Stimulated activated CD8-positive, alpha-beta memory T cell treated with anti-CD3 and anti-CD28 coated beads, Interleukin-7, amount 100 ng/mL, for 24 hours (primary cell): ENCODE measurements at places on chromosomes 4 and X.

DNA sequence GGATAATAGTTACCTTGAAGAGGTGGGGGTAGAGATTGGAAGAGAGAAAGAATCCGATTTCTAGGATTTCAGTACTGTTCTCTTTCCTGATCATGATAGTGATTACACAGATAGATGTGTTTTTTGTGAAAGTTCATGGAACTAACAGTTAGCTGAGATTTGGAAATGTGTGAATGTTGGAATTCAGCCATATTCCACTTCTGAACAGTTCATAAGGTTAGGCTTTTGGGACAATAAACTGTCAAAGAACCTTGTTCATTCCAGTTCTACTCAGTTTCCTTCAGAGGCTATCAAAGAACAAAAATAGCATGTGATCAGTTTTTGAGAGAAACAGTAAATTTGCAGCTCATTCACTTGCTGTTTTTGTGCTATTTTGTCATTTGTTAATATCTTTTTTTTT, 43.6 kb downstream of the RUFY3 start:
- no peak for DNase-seq

DNA sequence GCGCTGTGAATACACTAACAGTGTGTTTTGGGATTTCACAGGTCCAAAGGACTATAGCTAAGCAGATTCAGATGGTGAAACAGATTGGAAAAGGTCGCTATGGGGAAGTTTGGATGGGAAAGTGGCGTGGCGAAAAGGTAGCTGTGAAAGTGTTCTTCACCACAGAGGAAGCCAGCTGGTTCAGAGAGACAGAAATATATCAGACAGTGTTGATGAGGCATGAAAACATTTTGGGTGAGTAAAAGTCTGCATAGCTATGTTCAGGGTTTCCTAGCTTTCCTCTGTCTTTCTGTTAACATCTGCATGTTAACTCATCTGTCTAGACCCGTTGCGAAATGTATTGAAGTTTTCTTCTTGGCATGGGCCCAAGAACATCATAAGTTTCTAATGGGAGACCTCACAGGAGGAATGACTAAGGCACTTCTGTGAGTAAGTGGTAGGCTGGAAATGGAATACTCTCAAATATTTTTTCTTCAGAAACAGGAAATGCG, 372.1 kb downstream of the BMPR1B start:
- DNase-seq = no peak

DNA sequence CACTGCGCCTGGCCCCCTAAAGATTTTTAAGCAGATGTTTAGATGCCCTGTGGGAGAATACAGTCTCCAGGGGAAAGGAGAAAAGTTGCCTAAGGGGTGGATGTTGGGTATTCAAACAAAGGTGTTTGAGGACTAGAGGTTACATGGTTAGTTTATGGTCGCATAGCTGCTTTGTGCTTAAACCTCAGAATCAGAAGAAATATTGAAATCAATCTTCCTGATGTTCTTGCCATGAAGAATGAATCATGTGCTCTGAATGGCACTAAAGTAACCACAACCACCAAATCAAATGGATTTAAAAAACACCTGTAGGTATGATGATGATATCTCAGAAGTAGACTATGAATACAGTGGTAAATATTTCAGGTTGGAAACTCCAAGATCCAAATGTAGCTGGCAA, 42.7 kb upstream of the TEX13A start:
- no peak for DNase-seq

GRCh38 chrX:49925176-49925575, 2.8 kb downstream of the CLCN5 start:
- DNase-seq = no peak

DNA sequence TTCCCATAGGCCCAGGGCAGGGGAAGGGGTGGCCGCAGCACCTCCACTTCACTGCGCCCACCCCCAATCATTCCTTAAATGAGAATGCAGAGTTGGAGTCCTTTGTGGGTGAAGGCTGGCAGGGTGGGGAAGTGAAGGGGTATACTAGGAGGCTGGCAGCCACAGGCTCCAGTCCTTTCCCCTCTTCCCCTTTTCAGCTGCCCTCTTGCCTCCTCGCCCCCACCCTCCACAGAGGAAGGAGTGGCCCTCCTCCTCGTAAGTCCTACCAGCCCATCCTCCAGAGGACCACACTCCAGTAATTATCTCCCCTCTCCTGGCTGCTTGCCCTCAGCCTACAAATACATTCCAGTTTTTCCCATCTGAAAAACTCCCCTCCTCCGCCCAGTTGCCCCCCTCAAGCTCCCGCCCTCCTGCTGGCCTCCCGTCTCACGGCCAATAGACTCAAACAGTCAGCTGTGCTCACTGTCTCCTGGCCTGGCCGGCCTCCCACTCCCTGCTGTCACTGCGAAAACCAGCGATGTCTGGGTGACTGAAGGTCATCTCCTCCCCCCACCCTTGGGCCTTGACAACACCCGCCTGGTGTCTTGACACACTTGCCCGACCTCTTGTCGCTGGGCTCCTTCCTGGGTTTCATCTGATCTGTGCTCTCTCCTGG, 38.8 kb downstream of the EFNB1 start:
- DNase-seq = no peak

DNA sequence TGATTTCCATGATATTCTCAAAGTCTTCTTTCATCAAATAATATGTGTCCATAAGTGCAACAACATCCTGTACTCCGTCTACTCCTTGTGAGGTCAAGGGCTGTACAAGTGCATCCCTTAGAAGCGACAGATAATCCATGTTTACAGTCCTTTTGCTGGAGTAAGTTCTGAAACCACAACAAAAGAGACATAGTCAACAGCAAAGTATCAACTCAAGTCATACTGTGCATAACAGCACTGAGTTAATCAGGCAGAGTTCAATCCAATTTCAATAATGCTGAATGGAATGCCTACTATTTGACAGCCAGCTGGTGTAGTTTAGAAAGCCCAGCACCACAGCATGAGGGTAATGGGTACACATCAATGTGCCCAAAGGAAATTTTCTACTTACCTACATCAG, 74.5 kb downstream of the RFC1 start:
- no peak for DNase-seq

DNA sequence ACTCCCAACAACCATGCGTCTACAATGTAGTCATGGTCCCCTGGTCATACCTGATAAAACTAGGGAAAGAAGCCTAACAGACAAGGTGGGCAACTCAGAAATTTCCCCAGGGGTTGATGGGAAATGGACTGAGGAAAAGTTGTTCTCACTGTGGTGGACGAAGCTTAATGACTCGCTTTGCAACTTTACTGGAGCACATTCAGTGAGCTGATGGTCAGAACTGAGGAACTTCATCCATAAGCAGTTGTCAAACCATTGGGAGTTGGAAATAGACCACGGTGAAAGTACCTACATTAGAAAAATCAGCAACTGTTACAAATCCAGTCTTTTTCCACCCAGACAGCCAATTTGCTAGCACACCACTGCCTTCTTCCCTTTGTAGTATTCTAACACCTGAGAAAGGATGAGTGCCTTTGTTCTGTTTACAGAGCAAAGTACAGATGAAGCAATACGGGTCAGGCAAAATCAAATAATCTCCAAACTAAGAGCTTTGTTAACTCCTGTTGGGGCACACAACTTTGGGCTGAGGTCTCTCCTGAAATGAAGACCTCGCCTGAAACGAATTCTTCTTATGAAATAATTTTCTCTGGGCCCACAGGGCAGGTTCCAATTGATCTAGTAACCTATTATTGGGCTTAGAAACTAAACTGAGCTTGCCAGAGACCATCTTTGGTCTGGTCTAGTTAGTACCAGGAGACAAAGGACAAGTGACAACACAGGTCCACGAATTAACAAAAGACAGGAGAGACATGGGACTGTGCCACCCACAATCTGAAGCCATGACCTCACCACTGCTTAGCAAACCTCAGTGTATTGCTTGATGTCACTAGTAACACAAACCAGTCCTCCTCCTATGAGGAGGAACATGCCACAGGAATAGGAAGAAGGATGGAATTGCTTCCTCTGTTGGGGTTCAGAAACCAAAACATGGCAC, 58.9 kb upstream of the NFKB1 start:
- DNase-seq = no peak

- no peak for DNase-seq
Observed at GRCh38 chr4:22764183-22764582, 71.4 kb downstream of the GBA3 start.

- DNase-seq = no peak
Observed at GRCh38 chr4:119510395-119511149, 118.0 kb downstream of the PDE5A start.

GRCh38 chr4:164892018-164892417, 15.0 kb downstream of the APELA start:
- no peak for DNase-seq

GRCh38 chrX:78653118-78653822, 5.9 kb downstream of the RTL3 start:
- no peak for DNase-seq

DNA sequence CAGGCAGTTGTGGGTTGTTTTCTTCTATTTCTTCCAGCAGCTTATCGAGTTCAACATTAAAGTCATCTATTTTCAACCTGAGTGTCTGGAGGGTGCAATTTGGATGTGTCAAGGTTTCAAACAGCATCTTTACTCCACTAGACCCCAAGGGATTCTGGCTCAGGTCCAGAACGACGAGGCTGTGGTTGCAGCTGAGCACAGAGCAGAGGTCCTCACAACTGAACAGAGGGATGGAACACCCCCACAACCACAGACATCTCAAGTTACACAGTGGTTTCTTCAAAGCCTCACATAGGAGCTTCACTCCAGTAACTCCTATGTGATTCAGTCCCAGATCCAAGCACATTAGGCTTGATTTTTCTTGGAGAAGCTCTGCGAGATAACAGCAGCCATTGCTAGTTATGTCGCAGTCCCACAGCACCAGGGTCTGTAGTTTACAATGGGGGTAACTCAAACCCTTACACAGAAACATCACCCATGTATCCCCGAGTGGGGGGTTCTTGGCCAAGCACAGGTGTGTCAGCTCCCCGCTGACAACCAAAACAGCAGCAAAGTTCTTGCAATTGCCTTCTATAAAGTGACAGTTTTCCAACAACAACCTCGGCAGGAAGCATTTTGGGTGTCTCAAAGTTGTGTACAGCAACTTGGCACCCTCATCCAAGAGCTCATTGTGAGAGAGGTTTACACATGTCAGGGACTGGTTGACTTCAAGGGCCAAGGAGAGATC, 2.8 kb downstream of the NLRP2B start:
- DNase-seq = no peak

DNA sequence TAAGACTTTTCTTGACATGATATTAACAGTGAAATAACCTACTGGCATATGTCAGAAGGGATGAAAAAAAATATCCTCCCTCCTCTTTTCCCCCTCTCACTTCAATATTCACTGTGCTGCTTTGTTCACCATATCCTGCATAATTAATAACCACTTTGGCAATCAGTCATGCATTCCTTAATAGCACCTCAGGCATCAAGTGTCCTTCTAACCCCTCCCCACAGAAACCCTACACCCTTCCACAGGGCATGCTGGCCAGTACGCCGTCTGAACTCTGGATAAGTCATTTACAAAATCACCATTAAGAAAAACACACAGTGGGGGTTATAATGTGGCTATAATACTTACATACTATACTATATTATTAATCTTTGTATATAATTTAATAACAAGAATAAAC, 165.9 kb downstream of the PDGFC start:
- DNase-seq = no peak

DNA sequence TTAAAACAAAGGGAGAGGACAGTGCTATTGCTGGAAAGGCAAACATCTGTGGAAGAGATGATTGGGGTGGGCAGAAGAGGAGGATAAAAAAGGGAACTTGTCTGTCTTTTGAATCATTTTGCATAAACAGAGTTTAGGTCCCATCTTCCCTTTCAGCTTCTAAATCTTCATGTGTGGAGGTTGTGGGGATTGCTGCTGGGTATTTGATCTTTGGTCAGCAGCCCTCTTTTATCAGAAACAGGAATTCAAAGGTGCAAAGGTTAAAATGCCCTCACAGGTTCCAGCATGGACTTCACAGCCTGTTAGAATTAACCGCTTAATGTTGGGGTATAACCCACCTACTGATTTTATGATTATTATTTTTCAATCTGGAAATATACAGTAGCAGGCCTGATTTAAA, 39.5 kb upstream of the TMEM154 start:
- no peak for DNase-seq

- no peak for DNase-seq
Observed at GRCh38 chrX:82973646-82974045, 534.4 kb upstream of the POU3F4 start.

DNA sequence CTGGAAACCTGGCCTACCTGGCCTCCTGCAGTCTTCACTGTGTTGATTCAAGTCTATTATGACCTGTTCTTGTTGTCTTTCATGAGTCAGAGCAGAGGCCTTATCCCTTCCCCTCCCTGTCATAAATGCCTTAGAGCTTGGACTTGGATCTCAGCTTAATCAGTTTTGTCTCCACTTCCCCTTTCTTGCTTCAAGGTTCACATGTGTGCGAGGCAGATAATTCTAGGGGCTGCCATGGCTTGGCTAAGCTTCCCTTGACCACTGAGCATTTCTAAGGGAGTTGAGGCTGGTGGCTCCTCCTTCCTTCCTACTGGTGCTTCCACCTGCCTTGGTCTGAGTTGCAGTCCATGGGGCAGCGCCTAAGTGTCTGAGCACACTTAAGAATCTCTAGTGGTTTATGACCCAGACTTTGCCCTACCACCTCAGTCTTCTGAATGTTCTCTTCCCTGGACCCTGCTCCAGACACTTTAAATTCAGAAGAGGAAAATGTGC, 1.7 kb upstream of the HEPH start:
- no peak for DNase-seq

DNA sequence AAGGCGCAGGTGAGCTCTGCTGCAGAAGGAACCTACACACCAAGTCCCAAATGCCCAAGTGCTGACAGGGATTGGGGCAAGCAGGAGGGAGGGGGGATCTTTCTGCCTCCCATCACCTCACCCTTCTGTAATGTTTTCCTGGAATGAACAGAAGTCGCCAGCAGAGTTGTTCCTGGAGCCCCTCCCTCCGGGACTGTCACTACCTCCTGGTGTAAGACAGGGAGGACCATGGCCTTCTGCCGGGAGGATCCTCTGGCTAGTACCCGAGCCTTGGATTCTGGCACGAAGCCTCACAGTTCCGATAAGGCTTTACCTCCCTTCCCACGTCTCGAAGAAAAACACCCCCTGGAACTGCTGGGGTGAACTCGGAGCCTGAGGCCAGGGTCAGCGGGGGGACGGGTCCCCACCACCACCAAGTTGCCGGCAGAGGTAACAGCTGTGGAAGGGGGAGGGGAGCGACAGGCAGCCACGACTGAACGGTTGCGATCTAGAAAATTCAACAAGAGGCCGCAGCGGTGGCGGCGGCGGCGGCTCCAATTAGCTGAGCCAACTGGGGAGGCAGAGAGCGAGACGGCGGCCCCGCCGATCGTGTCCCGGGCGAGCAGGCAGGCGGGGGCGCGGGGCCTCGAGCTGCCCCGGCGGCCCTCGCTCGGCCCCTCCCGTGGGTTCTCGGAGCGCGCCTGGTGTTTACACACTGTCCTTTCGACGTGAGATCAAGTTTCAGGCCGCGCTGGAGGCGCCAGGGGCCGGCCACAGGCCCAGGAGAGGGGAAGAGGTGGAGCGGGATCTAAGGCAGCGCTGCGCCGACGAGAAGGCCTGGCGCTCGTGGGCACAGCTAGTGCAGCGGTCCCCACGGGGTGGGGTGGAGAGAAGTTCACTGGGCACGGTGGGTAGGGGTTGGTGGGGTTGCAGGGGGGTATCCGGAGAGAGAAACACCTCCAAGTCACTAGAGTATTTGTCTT, 53.7 kb upstream of the BCOR start:
- no peak for DNase-seq

- no peak for DNase-seq
Observed at GRCh38 chr4:74202062-74202586, 44.2 kb downstream of the MTHFD2L start.
